Stimulated activated effector memory CD8-positive, alpha-beta T cell treated with anti-CD3 and anti-CD28 coated beads, Interleukin-12 subunit alpha, Interleukin-12 subunit beta, amount 100 ng/mL, for 72 hours (primary cell): ENCODE measurements at places on chromosomes 1 and 21.
A peak's percentile ranks its signal among the peaks of the same experiment; 100 is the strongest.

- DNase-seq: no peak
These were observed 30.0 kb upstream of the OPRD1 start for GRCh38 chr1:28782011-28782410.

GRCh38 chr1:230276401-230276800 lies 149.7 kb downstream of the PGBD5 start:
- DNase-seq: no peak

DNA sequence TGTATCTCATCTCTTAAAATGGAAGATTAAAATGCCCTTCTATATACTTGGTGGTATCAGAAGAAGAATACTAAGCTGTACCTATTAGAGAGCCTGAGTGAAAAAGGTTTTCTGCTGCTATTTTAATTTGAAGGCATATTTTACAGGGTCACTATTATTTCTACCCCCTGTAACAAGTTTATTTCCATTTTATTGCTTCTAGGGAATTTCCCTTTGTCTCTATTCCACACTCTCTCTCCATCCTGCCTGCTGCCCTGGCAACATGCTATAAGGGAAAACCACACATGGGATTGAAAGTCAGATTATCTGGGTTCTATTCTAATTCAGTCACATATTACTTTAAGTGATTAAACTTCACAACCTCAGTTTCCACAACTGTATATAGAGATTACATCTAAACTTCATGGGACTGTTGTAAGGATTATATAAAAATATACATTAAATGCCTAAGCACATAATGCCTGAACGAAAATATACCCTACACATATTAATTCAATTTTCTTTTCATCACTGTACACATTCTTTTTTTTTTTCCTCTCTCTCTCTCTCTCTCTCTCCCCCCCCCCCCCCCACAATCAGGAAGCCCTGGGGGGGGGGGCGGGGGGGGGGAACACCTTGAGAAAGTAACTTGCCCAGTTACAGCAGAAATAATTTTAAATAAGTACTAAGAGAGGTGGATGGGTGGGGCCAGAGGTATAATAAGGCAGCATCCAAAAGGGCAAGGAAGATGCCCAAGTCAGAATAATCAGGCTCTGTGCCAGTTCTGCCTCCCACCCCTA lies 51.5 kb downstream of the LUZP1 start:
- DNase-seq: no peak

DNA sequence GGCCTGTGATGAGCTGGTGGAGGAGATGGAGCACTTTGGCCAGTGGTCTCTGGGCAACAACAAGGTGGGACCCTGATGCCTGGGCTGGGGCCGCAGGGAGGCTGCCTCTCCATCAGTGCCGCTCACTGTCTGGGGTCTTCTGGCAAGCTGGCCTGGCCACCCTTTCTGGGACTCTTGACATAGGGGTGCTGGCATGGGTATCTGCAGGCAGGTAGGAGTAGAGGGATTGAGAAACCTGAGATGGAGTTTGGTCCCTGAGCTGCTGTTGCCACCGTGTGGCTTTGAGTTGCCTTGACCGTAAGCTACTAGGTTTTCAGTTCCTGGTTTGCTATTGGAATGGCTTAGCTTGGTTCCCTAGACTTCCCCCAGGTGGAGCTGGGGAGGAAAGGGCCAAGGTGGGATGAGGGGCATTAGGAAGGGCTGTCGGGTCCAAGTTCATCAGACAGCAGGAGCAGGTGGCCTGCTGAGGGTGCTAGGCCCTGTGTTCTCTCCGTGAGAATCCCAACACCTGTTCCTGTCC lies 13.2 kb upstream of the MFN2 start:
- no peak for DNase-seq

DNA sequence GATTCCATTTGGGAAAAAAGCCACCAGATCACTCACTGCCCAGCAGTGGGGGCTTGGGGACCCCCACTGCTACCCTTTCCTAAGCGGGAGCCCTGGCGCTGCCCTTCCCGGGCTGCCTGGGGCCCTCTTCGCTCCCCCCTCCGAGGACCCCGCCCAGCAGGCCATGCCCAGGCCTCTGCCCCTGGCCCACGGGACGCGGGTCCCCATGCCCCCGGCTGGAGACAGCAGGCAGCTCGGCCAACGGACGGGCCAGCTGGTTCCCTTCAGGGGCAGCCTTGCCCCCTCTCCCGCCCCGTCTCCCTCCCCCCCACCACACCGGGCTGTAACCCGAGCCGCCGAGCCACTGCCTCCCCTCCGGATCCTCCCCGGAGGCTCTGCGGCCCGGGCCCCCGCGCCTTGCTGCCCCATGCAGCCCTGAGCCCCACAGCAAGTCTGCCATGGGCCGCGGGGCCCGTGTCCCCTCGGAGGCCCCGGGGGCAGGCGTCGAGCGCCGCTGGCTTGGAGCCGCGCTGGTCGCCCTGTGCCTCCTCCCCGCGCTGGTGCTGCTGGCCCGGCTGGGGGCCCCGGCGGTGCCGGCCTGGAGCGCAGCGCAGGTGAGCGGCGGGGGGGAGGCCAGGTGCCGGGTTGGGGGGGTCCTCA lies at the start of gene MMP23B:
MMP23B (plus strand) TSS at position 392 of the 639 bp plus-strand sequence; CDS start at position 438, 46 bp downstream.
- DNase-seq: no peak

DNA sequence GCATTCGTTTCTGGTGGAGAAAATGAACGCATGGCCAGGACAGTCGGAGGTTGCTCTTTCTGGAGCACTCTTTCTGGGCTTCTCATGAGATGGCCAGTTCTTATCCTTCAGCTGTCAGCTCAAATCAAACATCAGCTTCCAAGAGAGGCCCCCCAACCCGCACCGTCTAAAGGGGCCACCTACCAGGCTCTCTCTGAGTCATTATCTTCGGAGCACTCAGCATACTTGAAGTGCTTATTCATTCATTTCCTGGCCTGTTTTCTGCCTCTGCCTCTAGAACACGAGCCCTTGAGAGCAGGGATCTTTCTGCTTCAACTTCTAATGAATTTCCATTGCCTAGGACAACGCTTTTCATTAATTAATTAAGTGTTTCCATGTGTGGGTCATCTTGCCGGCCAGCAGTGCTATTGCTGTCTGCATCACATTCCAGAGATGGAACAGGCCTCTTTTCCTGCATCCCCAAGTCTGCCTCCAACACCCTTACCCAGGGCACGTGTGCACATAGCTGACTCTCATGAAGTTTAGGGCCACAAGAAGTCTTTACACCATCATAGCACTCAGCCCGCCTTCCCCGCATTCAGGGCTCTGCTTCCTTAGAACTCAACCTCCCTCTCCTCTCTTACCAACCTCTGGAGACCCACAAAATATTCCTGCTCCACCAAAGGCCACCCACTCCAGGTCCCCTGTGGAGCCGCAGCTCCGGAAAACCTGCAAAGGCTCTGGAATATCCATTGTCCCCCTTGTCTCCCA lies 52.1 kb upstream of the LAPTM5 start:
- no peak for DNase-seq

GRCh38 chr1:1402072-1402900 lies 3.2 kb upstream of the CCNL2 start:
- no peak for DNase-seq

DNA sequence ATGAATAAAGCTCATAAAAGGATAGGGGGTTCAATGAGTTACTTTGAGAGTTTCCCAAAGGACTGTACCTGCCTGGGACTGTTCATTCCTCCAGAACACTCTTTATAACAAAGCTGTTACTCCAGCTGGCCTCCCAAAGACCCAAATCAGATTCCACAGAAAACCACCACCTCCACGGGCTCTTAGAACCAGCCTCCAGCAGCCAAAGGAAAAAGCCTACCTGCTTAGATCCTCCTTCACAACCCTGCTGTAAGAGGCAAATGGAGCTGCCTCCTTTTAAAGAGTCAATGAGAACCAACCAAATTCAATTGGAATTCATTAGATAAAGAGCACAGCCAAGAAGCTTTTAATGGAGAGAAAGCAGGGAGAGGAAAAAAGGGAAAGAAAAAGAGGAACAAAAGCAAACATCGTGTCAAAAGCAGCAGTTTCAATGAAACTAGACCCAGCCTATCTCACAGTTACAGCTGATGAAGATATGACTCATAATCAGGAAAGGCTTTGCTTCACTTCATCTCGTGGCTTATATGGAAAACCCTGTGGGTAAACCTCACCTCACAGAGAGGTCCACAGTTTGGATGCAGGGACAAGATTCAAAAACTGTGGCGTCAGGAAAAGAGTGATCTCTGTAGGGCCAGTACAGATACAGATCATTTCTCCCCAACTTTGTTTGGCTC lies 27.8 kb upstream of the FMO4 start:
- no peak for DNase-seq

GRCh38 chr1:207259391-207259790 lies 62.1 kb upstream of the CD55 start:
- no peak for DNase-seq

GRCh38 chr1:59243550-59243949 lies 53.3 kb upstream of the FGGY start:
- no peak for DNase-seq

- DNase-seq: no peak
These were observed 104.6 kb downstream of the LYPLAL1 start for GRCh38 chr1:219278288-219278687.

GRCh38 chr1:31943546-31944184 lies 5.5 kb upstream of the PTP4A2 start:
- no peak for DNase-seq

GRCh38 chr1:86499987-86500593 lies 31.4 kb downstream of the CLCA1 start:
- no peak for DNase-seq

GRCh38 chr1:210556475-210556874 lies 227.8 kb downstream of the HHAT start:
- no peak for DNase-seq

GRCh38 chr1:229478852-229479251 lies 29.3 kb downstream of the NUP133 start:
- no peak for DNase-seq

- DNase-seq: no peak
These were observed 98.5 kb upstream of the VANGL1 start for GRCh38 chr1:115543247-115543646.

DNA sequence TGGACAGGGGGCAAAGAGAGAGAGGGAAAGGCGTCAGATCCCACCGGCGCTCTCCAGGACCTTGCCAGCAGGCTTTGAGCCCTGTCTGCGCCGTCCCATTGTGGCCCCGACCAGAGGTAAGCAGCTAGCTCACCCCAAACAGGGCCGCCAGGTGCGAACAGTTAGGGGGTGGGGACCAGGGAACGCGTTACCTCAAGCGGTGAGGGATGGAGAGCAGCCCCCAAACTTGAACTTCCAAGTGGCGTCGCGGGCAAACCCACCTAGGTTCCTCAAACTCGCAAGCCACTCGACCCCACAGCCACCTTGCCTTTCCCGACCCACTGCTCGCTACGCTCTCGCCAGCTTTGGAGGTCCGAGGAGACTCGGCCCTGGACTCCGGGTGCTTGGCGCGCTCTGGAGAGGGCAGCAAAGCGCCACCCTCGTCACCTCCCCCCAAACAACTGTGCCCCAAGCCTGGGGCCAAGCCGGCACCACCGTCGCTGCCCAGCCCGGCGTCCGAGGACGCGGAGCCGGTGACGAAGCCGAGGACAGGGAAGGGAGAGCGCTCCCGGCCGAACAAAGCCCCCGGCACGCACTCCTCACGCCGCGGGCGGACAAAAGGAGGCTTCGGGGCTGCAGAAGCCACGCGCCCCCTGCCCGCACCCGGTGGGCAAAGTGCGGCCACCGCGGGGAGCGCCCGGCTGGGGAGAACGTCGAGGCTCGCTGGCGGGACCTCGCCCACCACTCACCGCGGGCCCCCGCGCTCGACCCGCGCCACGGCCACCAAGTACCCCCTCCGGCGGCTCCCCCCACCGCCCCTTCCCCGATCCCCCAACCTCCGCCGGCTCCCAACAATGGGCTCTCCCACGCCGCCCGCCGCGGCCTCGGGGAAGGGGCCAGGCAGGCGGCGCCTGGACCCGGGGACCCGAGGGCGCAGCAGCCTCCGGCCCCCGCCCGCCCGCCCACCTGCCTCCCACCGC lies 976 bp downstream of the SSBP3 start:
- DNase-seq: peak; percentile 17

DNA sequence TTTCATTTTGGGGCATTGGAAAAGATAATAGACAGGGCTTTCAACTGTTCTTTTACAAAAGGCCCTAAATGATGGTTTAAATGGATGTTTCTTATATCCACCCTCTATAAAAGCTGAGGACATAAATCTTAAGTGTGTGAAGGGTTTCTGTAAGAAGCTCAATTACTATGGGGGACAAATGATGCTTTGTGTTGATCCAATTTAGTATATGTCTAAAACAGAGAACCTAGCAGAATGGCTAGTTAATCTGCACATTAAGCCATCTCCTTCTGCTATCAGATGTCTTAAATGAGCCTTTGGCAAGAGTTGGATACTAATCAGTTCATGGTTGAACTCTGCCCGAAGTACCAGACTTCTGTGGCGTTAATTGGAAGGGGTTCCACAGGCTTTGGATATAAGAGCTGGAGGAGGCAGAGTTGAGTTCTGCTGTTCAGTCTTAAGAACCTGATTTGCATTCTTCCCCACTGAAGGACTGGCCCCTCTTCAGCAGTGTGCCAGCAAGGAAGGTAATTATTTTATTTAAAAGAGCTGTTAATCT lies 43.1 kb downstream of the PTGFRN start:
- no peak for DNase-seq

DNA sequence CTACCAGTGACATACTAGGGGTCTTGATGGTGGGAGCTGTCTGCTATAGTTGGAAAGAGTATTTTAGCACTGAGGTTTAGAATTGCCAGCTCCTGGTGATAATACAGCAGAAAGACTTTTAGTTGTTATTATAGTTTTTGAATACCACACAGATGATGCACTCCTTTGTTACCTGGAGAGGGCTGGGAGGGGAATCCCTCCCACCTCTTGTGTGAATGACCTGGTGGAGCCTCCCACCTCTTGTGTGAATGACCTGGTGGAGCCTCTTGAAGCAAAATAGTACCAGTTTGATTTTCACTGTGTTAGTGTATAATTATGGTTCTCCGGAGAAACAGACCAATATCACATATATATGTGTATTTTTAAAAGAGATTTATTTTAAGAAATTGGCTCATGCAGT lies 3.3 kb downstream of the DISP1 start:
- no peak for DNase-seq

- no peak for DNase-seq
These were observed 52.4 kb downstream of the TOR1AIP2 start for GRCh38 chr1:179825206-179825605.

DNA sequence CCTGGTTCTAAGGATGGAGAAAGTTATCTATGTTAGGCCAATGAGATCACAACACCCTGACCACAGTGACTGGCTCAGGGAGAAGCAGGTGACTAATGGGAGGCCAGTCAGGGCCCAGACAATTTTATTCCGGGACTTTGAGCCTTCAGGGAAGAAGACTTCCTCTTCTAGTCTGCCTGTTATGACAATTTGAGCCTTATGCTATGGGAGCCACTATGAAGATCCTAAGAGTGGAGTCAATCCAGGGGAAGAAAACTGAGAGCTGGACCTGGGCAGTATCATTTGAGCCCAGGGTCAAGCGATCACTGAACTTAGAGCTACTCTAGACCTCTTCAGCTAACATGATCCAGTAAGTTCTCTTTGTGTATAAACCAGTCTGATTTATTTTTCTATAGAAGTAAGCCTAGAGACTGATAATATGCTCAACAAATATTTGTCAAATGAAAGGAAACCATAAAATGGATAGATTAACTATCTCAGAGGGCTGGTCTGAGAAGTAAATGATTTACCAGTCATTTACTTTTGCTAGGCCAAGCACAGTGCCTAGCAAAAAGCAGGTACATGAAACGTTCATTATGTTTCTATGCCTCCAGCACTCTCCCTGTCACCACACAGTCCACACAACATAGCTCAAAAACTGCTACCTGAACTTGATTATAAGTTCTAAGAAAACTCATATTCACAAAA lies 4.2 kb upstream of the C1orf141 start:
- DNase-seq: no peak
